ENCODE measurements at places on chromosomes 13 and 19. TPM values are rescaled to one million over a fixed set of nuclear protein-coding genes. Genes with fewer than 3 reads are reported as not detected.
A peak's percentile ranks its signal among the peaks of the same experiment; 100 is the strongest.

DNA sequence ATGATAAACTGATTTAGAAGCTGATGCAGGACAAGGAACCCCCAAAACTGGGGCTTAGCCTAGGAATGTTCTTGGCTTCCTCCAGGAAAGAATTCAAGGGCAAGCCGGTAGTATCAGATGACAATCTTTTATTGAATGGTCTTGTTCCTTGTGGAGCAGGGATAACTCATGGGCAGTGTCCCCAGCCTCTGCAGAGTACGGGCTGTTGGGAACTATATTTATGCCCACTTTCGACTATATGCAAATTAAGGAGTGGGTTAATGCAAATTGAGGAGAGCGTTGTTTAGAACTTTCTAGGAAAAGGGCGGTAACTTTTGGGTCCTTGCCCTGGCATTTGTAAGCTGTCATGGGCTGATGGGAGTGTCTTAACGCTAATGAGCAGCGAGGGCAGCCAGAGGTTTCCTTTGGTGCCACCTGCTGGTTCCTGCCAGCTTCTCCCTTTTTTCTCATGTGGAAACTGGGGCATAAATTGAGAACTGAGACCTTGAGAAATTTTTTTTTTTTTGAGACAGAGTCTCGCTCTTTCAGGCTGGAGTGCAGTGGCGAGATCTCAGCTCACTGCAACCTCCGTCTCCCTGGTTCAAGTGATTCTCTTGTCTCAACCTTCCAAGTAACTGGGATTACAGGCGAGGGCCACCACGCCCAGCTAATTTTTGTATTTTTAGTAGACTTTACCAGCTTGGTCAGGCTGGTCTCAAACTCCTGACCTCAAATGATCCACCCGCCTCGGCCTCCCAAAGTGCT is 79.4 kb upstream of the ABCC4 start:
- peak; percentile 81 for DNase-seq

DNA sequence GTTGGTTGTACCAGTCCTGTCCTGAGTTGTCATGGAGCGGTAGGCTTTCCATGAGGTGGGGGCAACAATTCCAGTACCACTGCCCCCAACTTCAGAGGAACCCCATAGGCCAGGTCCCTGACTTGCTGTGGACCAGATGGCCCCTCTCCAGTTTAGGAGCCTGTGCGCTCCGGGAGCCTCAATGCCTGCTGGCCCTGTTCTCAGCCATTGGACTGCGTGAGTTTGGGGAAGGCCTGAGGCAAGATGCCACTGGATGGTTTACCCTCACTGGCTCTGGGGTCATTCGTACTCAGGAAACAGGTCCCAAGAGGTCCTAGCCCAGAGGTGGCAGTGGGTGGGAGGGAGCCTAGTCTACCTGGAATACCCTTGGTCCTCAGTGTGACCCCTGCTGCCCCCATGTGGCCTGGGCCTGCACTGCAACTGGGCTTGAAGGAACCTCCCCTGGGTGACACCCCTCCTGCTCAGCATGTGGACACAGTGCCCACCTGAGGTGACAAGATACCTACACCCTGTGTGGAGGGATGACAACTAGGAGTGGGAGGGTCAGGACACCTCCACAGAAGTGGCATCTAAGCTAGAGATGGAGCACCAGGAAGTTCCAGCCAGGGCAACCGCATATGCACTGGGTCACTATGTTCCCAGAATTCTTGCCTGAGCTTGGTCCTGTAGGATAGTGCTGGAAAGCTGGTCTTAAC is 6.0 kb upstream of the PRR19 start:
- peak; percentile 44 for DNase-seq

DNA sequence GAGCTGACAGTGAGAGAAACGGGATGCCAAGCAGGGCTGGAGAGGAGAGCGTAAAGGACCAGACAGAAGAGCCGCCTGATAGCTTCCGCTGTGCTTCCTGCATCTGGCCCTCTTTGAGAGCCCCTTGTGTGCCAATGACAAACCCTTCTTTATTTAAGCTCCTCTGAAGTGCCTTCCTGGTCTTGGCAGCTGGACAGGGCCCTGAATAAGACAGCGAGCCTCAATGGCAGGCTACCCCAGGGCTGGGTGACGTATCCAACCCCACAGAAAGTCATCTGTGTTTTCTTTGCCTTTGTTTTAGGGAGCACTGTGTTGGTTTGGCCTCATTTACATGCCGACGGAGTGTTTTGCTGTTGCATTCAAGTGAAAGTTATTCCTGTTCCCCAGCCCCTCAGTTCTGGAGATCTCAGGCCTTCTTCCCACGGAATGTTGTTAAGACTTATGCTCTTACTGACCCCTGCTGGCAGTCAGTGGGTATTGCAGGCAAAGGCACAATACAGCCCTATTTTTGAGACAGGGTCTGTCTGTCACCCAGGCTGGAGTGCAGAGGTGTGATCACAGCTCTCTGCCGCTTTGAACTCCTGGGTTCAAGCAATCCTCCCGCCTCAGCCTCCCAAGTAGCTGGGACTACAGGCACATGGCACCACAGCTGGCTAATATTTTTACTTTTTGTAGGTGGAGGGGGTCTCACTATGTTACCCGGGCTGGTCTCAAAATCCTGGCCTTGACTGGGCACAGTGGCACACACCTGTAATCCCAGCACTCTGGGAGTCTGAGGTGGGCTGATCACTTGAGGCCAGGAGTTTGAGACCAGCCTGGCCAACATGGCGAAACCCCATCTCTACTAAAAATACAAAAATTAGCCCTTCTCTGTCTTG is 16.8 kb downstream of the CCL25 start:
- no peak for DNase-seq

DNA sequence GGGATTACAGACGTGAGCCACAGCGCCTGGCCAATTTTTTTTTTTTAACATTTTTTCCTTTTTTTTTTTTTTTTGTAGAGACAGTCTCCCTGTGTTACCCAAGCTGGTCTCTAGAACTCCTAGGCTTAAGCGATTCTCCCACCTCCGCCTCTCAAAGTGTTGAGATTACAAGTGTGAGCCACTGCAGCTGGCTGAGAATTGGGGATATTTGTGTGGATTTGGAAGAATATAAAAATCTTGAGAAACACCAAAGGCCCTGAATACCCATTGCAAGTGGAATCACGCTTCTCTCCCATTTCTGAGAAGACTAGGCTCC is 79.9 kb upstream of the ABCC4 start:
- DNase-seq = no peak

GRCh38 chr13:49667773-49668172 is 23.5 kb downstream of the EBPL start:
- DNase-seq = peak; percentile 60

DNA sequence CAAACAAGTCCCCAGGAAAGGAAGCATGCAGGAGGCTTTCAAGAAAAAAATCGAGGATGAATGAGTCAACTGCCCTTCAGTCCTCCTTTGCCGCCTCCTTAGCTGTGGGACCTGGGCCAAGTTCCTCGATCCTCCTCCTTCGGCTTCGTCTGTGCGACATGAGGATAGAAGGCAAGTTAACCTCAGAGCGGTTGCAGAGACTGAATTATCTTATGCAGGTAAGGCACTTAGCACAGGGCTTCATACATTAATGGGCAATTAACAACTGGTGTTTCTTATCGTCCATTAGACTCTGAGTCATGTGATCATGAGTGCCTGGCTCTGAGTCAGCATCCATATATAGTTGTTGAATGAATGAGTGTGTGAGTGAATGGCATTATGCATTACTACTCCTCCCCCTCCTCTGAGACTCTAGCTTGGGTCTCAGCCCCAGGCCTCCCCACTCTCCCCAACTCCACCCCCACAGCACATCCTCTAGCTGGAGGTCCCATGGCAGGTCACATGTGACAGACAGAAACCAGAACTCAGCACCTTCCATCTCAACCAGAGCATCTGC is 1.6 kb upstream of the TTC9B start:
- DNase-seq = peak; percentile 61

DNA sequence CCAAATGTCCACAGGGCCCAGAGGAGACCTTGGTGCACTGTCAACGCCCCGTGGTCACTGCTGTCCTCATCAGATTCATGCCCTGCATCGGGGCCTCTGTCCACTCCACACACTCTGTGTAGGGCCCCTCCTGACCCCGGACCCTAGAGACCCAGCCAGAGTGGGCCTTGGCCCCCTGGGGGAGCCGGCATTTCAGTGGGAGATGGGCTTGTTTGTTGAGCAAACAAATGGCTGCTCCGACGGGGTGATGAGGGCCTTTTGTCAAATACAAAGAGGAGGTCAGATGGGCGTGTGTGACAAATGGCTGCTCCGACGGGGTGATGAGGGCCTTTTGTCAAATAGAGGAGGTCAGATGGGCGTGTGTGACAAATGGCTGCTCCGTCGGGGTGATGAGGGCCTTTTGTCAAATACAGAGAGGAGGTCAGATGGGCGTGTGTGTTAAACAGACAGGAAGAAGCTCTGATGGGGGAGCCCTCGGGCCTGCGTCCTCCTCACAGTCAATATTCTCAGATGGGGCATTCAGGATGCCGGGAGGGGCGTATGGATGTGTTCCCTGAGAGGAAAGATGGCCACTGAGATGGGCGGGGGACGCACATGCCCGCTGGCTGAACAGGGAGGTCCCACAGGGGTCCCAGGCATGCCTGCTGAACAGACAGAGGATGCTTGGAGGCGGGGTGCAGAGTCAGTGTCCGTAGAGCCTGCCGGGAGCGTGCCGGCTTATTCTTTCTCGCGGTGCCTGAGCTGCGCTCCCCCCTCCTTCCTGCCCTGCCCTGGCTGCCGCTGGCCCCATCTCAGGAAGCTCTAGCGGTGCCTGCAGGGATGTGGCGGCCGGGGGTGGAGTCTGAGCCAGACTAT is 36.3 kb downstream of the SMIM24 start:
- DNase-seq = no peak

- DNase-seq = no peak
Observed at GRCh38 chr13:87426742-87427141, 244.4 kb upstream of the SLITRK5 start.

DNA sequence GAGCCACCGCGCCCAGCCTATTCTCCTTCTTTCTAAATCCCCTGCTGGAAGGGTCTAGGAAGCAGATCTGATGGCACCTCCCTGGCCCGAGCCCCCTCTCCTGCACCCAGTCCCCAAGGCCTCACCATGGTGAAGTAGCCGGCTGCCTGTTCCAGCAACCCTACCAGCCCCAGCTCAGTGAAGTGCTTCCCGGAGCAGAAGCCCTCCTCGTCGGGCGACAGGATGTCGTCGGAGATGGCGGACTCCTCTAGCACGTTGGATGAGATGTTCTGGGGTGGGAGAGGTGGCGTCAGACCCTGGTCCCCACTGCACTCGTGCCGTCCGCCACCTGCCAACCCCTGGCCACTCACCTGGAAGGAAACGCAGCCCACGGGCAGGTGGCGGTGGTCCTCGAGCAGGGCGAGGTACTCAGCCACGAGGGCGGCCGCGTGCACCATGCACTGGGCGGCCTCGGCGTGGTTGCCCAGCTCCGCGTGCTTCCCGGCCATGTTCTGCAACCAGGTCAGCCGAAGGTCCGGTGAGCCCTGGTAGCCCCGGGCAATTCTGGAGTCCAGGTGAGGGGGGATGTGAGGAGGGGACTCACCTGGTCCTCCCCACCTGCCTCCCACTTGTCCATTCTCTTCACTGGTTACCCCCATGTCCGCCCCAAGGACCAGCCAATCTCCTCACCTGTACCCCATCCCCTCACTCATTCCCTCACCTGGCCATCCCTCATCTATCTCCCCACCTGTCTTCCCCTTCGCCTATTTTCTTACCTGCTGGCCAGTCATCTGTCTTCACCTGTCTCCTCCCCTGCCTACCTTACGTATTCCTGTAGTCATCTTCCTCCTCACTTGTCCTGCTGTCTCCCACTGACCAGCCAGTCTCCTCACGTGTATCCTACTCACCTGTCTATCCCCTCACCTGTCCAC is 11.5 kb upstream of the KANK2 start:
- DNase-seq = no peak

DNA sequence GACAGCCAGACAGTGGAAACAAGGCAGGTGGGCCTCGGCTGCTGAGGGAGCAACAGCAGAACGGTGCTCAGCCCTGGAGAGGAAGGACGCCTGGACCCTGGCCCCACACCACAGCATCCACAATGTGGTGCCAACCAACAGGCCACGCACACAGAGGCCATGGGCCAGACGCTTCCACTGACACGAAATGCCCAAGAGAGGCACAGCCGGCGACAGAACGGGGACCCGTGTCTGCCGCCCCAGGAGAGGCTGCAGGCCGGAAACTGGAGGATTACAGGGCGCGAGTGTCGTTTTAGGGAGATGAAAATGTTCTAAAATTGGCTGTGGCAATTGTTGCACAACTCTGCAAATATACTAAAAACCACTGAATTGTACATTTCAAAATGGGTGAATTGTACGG is 69.7 kb downstream of the RASA3 start:
- no peak for DNase-seq

GRCh38 chr19:10580979-10581631 is 6.0 kb downstream of the AP1M2 start:
- peak; percentile 89 for DNase-seq

DNA sequence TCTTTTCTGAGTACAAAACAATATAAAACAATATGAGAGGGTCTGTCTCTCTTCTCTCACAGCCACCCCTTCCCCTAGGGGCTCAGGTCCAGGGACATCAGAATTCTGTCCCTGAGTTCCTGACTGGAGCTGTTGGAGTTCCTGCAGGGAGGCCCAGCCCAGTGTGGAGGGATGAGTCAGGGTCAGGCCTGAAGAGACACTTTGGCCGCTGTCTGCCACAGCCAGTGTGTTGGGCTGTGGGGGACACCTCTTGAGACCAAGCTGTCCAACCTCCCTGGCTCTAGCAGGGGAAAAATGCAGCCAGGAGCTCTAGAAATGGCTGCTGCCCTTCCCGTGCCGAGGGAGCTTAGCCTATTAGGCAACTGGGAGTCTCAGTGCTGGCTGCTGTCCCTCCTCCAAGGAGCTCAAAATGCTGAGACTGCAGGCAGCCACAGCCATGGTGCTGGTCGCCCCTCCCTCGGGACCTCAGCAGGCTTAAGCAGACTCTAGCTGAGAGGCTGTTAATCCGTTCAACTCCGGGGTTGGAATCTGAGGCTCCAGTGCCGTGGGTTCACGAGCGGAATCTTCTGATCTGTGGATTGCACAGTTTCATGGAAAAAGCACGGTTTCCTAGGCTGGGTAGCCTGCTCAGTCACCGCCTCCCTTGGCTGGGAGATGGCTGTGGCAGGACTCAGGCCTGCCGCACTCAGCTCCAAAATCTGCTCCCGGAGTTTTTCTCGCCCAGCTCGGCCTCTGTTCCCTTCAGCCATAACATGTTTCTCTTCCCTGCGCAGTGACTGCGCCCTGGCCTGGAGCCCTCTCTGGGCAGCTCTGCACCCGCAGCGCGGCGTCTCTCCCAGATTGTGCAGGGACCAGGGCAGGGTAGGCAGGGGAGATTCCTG is 3.8 kb upstream of the ZNF626 start:
- no peak for DNase-seq

GRCh38 chr19:54577334-54577733 is 3.7 kb downstream of the LILRA2 start:
- DNase-seq = no peak

- no peak for DNase-seq
Observed at GRCh38 chr19:29383696-29384095, 142.1 kb upstream of the VSTM2B start.

ZFP14 gene
- 1.9 TPM for total RNA-seq

MBD3L3 gene
- total RNA-seq = not detected

URAD gene
- not detected for total RNA-seq

ZNF534 gene
- total RNA-seq = not detected

ZNF492 gene
- total RNA-seq = not detected

CLDND2 gene
- total RNA-seq = not detected

CRX gene
- not detected for total RNA-seq

ZNF208 gene
- 1.5 TPM for total RNA-seq

PRR20D gene
- not detected for total RNA-seq

TMEM145 gene
- total RNA-seq = 1.7 TPM

RDH8 gene
- total RNA-seq = not detected
